ENCODE measurements at places on chromosomes 12 and 14.

GRCh38 chr12:42015051-42015461 is 129.6 kb downstream of the GXYLT1 start:
- no peak for DNase-seq

- no peak for DNase-seq
These were observed 123.4 kb downstream of the CCDC91 start for GRCh38 chr12:28313631-28314030.

DNA sequence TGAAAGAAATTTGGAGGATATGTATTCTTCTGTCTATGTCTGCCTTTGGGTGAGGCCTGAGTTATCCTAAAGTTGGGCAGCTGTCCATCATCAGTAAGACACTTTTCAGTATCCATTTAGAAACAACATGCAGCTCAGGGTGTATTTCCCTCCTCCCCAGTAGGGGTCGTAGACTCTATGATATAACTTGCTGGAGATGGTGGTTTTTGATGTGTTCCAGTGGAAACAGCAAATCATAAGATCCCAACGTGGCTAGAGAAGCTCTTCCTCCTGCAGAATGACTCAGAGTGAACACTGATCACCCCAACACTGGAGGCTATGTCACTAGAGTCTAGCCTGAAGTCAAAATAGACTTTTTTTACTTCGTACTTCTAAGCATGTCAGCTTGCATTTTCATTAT is 331.6 kb upstream of the STXBP6 start:
- no peak for DNase-seq

DNA sequence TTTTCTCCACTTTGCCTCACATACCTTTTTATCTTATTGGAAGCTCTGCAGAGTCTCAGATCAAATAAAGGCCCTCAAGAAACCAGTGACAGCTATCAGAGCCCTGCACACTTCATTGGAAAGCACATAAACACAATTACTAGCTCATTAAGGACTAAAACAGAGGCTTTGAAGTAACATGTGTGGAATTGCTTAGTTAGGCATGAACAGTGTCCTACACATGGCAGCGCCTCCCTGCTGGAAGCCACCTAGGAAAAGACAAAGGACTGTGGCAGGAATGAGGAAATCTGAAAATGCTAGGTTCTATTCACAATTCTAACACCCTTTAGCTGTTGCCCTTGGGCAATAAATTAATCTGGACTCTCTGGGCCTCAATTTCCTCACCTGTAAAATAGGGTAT is 89.4 kb downstream of the SUDS3 start:
- DNase-seq: no peak

GRCh38 chr12:125684968-125685790 is 619.9 kb downstream of the AACS start:
- DNase-seq: no peak

DNA sequence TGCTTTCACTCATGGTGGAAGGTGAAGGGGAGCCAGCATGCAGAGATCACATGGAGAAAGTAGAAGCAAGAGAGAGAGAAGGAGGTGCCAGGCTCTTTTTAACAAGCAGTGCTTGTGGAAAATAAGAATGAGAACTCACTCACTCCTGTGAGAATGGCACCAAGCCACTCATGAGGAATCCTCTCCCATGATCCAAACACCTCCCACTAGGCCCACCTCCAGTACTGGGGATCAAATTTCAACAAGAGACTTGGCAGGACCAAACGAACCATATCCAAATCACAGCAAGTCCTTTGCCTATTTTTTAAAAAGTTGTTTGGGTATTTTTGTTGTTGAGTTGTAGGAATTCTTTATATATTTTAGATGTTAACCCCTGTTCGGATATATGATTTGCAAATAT is 245.9 kb upstream of the ARID2 start:
- no peak for DNase-seq
